K562 (cell line): ENCODE measurements at places on chromosomes 6 and 20.

DNA sequence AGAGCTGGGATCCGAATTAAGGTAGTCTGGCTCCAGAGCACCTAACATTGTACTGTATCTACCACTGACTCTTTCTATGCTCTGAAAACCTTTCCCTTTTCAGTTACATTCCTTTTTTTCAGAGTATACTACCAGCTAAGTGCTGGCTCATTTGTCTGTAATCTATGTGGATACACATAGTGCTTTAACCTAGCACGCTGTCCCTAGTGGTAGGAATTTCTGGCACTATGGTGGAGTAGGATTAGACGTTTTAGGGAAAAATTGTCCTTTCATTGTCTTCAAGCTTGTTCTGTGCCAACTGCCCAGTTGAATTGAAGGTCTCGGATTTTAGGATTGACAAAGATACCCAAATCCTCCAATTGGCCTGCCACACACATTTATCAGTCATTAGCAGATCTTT, 259.1 kb upstream of the FERMT1 start:
- DNase-seq = no peak

- DNase-seq = peak; percentile 16
Measured at GRCh38 chr20:20393207-20394120, 25.6 kb downstream of the INSM1 start.

- no peak for DNase-seq
Measured at GRCh38 chr6:159886270-159886669, 4.5 kb upstream of the MAS1 start.

DNA sequence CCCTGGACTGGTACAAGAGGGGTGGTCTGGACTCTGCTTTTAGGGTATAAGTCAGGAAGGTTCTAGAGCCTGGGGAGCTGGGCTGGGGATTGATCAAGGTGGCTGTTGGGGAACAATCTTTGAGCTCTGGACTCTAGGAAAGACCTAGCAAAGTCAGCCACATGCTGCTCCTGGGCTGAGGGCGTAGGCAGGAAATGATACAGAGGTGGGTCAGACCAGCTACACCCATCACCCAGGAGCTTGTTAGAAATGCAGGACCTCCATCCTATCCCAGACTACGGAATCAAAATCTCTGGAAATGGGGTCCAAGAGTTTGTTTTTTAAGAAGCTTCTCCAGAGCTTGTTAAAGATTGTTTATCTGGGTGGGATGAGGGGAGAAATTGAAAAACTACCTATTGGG, 9.4 kb downstream of the ADTRP start:
- DNase-seq = no peak

GRCh38 chr6:156351346-156351966, 425.7 kb upstream of the ARID1B start:
- DNase-seq = no peak

DNA sequence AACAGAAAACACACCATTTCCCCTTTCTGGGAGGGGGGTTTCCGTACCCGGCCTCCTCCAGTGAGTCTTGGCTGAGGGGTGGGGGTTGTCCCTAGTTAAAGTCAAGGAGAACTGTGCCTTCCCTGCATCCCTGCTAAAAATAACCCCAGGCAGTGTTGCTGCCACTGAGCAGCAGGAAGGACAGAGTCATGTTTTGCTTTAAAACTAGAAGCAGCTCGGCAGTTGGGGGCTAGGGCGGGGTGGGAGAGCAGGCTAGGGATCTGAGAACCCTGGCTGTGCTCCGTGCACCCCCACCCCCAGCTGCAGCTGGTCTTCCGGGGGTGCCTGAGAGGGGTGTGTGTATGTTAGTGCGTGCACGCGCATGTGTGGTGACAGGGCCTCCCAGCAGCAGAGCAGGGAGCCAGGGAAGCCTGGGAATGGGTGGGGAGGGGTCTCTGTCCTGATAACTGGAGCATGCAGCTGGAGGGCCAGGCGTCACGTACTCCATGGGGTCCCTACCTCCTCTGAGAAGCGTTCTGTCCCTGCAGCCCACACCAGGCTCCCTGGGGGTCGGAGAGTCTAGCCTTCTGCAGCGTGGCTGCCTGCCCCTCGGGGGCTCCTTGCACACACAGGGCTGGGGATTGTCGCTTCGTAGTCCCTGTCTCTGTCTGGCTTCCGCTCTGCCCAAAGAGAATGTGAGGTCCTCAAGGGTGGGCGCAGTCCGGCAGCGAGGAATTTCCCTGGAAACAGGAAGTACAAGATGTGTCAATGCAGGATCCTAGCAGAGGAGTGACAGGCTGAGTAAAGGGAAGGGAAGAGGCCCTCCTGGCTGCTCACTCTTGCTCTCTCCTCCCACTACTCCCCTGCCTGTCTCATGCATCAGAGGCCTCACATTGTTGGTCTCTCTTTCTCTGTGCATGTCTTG, 16.8 kb upstream of the ARMC12 start:
- peak; percentile 58 for DNase-seq

- no peak for DNase-seq
Measured at GRCh38 chr6:92150553-92150952, 1268.8 kb downstream of the EPHA7 start.

GRCh38 chr6:63609231-63609630, 26.4 kb upstream of the PHF3 start:
- DNase-seq = no peak

DNA sequence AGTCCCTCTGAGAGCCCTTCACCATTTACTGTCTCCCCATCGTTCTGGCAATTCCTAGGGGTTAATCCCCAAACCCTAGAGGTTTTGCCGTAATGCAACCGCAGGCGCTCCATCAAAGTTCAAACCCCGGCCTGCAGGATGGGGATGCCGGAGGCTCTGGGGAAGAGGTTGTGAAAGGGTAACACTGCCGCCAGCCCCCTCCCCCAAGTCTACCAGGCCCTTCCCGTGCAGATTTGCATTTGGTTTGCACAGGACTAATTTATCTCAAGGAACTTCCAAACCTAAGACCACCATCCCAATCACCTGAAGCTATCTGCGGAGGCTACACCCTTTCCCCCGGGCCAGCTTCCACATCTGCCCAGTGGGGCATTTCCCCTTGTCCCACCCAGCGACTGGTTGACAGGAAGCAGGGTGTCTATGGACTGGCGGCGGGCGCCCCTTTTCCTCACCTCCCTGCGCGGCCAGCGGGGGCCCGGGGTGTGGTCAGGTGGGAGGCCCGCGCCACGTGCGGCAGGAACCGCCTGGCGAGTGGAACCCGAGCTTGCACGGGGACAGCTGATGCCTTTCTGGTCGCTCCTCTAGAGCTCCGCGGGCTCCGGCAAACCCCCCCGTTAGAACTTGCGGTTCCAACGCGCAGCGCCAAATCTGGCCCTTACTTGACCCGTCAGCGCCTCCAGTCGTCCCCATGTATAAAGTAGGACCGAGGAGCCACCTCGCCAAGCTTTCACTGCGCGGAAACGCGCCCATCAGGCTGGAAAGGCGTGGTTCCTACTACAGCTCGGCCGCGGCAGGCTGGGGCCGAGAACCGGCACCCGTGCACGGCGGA, 9.4 kb upstream of the SLC4A11 start:
- peak; percentile 63 for DNase-seq

DNA sequence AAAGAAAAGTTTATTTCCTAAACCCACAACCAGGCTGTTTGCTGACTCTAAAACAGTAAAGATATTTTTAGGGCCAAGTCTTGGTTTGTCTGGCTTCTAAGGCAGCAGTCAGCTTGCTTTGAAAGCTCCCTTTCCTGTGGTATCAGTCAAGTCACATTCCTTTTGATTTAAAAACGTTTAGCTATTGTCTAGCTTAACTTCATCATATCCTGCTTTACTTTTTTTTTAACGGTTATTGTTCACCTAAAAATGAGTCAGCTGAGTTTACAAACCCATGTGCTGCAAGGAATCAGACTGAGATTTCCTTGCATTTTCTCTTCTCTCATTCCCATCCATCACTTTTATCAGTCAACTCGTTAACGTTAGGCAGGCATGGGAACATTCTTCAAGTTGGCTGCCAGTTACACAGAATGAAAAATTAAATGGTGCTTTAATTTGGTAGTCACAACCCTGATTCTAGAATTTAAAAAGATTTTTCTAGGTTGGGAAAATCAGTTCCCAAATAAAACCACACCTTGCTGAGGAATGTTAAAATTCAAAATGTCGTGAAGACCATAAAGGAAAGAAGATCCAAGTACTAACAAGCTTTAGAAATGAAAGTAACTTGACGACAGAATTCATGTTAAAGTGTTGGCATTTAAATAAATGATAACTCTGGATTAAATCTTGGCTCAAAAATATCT, 45.9 kb downstream of the ELOVL5 start:
- DNase-seq = no peak

DNA sequence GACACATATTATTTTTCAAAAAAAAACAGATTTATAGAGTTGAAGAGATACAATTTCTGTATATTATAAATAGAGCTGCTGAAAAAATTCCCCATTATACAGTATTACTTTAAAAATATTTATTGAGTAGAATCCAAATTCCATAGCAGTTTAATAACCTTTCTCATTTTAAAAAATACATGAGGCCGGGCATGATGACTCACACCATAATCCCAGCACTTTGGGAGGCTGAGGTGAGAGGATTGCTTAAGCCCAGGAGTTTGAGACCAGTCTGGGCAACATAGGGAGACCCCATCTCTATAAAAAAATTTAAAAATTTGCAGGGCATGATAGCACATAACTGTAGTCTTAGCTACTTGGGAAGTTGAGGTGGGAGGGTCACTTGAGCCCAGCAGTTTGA, 13.0 kb downstream of the ATRN start:
- no peak for DNase-seq

- no peak for DNase-seq
Measured at GRCh38 chr20:25699914-25700313, 3.3 kb upstream of the ZNF337 start.

DNA sequence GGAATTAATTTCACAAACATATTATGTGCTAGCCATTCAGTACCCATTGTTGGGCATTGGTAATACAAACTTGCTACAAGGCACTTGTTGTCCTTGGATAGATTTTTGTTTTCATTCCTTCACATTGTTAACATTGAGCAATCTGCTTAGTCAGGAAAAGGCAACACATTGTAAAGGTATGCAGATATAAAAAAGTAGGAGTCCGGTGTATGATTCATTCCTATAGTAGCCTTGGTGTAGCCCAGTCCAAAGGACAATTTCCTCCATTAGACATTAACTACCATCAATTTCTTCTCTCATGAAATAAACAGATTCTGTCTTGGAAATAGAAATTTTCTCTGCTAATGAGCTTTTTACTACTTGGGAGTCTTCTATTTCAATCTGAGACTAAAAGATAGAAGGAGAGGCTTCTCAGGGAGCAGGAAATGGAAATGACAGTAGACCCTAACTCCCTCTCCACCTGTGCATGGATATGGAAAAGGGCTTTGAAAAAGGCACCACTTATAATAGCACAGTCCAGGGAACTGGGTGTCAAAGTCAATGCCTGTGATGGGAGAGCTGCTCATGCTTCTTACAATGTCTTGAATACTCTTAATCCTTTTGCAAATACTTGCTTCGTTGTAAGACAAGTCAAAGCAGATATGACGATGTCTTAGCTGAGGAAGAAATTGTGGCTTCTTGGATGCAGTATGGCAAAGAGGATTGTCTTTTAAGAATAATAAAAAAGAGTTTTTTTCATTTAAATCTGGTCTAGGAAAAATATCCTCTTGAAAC, 369.4 kb upstream of the CITED2 start:
- DNase-seq = no peak

GRCh38 chr6:1739220-1739619, 129.5 kb downstream of the FOXC1 start:
- DNase-seq = no peak

GRCh38 chr6:141401168-141401567, 731.6 kb upstream of the GJE1 start:
- no peak for DNase-seq

- DNase-seq = no peak
Measured at GRCh38 chr6:168537540-168537884, 96.5 kb downstream of the SMOC2 start.

DNA sequence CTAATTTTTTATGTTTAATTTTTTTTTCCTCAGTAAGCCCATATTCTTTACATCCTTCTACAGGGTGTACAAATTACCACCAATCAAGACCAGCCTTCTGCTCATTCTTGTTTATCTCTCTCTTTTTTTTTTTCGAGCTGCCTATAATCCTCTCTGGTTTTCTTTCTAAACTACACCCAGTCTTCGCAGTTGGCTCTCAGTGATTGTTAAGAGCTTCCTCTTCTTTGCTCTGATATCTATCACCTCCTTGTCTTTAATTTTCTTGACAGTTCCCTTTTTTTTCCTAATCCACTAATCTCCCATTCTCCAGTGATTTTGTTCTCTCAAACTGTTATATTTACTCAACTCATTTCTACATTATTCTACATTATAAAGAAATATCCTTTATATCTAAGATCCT, 38.5 kb upstream of the PTPRK start:
- DNase-seq = no peak

DNA sequence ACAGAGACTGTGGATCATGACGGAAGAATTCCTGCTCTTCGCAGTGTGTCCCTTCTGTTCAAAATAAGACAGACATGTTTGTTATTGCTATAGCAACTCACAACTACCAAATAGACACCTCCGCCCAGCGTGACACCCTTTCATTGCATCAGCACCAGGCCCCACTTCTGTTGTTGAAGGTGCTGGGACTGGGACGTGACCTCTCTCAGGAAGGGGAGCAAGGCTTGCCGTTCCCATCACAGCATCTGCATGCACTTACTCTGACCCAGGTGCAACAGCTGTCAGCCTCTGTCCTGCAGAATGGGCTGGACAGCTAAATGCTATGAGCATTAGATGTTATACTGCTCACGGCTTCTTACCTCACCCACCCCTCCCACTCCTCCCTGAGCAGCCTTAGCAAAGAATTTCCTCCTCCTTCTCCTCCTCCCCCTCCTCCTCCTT, 94.1 kb downstream of the DACT2 start:
- no peak for DNase-seq

DNA sequence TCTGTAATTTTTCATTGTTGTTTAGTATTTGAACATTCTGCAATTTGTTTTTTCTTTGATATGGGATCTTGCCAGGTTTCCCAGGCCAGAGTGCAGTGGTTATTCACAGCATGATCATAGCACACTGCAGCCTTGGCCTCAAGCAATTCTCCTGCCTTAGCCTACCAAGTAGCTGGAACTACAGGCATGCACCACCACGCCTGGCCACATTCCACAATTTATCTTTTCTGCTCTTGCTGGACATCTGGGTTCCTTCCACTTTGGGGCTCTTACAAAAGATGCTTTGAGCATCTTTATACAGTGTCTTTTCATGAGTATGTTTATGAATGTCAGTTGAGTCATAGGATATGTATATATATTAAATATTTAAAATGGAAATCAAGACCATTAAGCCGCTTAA, 42.0 kb downstream of the PGM3 start:
- no peak for DNase-seq
